Suppressor macrophage treated with lipopolysaccharide for 1 hour (primary cell): ENCODE measurements at places on chromosomes 5 and 9.

DNA sequence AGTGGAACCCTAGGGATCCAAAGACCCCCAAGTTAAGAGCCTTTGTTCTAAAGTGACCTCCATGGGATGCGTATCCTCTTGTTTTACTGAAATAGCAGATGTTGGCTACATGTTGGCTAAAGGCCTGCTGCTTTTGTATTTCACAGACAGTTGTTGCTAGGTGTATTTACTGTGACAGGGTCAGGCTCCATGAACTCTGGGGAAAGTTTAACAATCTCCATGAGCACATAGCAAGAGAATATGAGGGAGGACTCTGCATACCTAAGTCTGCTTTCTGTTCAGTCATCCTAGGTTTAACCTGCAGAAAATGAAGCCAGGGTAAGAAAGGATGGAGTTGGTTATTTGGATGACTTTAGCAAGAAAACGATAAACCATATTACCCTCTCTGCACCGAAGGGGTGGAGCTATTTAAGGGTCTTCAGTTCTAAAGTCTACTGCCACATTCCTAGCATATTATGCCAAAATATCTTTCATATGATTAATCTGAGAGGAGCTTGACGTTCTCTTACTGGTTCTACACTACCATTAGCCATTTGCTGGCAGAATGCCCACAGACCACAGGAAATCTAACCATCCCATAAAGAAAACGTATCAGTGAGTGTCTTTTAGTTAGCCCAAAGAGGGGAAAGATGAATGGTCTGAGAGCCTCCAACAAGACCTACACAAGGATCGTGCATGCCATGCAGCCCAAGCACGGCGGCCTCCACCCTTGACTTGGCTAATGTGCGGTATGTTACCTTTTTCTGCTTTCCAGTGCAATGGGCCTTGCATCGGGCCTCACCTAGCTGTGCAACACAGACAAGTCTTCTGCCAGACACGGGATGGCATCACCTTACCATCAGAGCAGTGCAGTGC is 127.8 kb downstream of the SAXO1 start:
- no peak for DNase-seq

- peak; percentile 72 for DNase-seq
Measured at GRCh38 chr9:35258660-35259474, 97.1 kb downstream of the UNC13B start.

DNA sequence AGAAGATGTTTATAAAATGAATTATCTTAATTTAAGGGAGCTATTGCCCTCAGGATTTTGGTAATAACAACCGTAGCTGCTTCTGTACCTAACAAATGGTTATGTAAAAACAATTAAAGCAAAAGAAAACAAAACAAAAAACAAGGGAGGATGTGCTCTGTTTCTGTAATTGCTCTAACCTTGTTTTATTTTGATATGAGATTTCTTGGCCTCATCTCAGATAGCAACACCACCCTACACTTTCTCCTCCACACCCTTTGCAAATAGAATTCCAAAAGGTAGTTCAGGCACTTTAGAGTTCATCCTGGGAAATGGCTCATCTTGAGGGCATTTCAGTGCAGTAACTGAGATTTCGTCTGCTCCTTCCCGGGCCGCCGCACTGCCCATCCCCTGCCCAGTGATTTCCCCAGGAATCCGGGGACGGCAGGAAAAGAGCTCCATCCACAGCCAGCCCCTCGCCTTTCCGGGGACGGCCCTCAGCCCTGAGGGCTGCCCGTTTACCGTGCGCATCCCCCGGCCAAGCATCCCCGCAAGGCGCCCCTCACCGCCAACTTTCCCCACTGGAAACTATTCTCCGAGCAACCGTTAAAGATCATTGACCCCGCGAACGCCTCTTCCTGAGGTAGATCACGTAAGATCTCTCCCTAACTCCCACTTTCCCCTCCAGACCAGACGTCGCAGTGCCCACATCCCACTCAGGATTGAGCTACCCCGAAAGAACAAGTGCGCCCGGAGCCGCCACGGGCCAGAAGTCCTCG is 1.2 kb downstream of the FNBP1 start:
- no peak for DNase-seq

- peak; percentile 48 for DNase-seq
Measured at GRCh38 chr9:120531683-120532300, 48.2 kb downstream of the CDK5RAP2 start.

- DNase-seq = no peak
Measured at GRCh38 chr5:133332439-133333024, 279.8 kb downstream of the FSTL4 start.

DNA sequence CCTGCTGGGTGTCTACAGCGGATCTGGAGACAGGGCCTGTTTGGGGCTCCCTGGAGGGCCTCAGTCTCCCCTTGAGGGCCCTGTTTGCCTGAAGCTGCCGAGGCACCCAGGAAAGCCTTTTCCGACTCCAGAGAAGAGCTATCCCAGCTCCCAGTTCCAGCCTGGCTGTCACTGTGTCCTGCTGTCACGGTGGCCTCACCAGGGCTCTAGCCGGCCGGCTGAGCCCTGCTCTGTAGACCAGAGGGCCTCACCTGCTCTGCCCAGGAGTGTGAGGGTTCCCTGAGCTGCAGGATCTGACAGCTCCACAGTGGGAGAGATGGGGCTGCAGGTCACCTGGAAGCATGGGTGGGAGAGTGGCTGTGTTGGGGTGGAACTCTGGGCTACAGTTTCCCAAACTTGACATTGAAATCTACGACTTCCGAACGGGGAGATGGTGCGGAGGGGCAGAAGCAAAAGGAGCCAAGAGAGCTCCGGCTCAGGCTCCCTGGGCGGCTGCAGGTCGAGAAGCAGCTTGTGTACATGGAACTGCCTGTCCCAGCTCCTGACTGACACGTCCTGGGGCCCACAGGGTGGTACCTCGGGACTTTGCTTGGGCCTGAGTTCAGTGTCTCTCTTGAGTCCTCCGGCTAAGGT is 94.9 kb downstream of the CACNA1B start:
- no peak for DNase-seq

DNA sequence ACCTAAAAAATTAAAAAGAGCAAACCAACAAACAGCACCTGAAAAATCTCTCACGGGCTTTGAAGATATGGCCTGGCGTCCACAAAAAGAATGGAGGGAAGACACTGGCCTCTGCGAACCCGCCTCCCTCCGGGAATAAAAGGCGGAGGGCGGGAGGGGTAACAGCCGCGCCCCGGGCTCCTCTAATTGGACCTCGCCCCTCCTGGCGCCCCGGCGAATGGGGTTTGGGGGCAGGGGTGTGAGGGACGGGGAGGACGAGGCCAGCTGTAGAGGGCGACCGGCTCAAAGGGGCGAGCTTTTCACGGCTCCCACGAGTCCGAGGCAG is 753 bp downstream of the FANCC start:
- peak; percentile 55 for DNase-seq

GRCh38 chr9:71237051-71237450 is 115.6 kb upstream of the TRPM3 start:
- DNase-seq = no peak

- DNase-seq = no peak
Measured at GRCh38 chr9:136995772-136996311, 526 bp downstream of the CLIC3 start.

DNA sequence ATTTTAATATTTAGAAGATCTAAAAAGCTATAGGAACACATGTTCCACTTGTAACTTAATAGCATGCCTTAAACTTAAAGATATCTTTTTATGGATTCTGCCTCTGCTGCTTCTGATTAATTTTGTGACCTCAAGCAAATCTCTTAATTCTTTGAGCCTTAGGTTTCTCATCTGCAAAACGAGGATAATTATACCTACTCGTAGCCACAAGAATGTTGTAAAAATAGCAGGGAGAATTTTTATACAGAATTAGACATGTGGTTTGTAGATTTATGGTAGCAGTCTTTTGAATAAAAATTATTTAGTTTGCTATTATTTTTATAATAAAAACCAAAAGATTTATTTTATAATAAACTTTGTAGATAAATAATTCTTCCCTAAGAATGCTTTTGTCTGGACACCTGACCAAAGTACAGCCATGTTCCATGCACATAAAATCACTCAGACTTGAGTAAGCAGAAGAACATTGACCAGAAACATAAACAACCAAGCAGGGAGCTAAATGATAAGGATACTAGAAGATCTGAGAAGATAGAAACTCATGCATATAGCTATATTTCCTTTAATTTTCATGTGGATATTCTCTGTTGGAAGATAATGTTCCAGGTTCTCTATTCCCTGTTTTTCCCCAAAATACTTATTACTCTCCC is 18.5 kb downstream of the C9orf85 start:
- DNase-seq = no peak

GRCh38 chr9:136729144-136729543 is 13.6 kb downstream of the LCN10 start:
- DNase-seq = no peak

GRCh38 chr5:109028608-109029299 is 281.1 kb downstream of the FER start:
- no peak for DNase-seq

DNA sequence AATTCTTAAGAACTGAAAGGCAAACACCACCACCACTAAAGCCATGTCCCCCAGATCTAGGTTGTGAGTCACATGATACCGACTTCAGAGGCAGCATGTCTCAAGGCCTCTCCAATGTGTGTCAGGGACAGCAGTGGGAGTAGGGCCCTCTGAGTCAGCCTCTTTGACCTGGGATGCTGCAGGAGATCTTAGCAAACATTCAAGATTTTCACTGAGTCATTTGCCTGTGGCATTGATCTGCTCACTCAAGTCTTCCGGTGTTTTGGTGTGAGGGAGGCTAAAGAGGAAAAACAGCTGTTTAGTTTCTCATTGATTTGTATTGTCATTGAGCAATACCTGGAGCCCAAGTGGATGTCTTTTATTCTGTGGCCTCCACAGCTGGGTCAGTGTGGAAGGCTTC is 36.1 kb downstream of the TMC1 start:
- peak; percentile 95 for DNase-seq

- DNase-seq = no peak
Measured at GRCh38 chr5:92904021-92904420, 677.0 kb downstream of the NR2F1-AS1 start.

DNA sequence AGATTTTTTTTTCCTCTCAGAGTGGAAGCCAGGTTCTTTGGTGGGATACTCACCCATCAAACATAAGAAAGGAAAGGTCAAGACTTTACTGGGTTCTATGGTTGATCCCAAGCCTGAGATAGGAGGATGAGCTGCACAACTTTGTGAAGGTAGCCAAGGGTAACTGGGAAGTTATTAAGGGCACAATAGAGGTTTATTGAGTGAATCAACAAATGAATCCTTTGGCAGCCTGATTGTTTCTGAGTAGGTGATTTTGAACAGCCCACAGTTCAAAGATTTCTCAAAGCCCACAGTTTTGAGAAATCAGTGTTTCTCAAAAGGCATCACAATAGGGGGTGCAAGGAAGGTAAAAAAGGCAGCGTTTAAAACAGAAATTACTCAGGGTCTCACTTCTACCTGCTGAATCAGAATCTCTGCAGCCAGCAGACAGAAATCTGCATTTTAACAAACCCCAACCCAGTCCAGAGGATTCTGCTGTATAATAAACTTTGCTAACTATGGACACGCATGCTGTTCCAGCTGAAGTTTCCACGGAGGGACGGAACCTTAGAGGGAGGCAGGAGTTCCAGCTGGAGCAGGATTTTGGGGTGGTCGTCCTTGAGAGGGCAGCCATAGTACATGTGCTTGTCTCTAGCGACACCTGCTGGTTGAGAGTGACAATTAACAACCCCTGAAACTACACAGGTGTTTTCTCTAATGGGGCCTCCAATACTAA is 32.7 kb upstream of the FSD1L start:
- peak; percentile 69 for DNase-seq

GRCh38 chr9:3736161-3736560 is 210.4 kb upstream of the RFX3 start:
- DNase-seq = peak; percentile 25

- DNase-seq = no peak
Measured at GRCh38 chr9:118533101-118533500, 828.9 kb downstream of the TLR4 start.

DNA sequence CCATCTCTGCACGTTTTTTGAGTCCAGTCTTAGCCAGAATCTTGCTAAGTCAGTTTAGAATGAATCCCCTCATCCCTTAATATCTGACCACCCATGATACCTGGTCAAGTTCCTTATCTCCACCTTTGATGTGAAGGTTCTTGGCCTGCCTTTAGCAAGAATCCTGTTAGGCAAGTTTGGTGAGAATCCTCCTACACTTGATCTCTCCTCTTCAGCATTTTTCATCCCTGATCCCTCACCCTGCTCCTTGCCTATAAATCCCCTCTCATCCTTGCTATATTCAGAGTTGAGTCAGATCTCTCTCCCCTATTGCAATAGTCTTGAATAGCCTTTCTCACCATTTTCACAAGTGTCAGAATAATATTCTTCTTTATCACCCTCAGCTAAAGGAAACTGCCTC is 31.0 kb downstream of the SMIM23 start:
- DNase-seq = no peak

GRCh38 chr5:132812781-132813598 is at the start of gene SOWAHA:
TSS of gene SOWAHA (plus strand) at chr5:132813302. CDS start at chr5:132813622, 320 bp downstream.
- DNase-seq = no peak

DNA sequence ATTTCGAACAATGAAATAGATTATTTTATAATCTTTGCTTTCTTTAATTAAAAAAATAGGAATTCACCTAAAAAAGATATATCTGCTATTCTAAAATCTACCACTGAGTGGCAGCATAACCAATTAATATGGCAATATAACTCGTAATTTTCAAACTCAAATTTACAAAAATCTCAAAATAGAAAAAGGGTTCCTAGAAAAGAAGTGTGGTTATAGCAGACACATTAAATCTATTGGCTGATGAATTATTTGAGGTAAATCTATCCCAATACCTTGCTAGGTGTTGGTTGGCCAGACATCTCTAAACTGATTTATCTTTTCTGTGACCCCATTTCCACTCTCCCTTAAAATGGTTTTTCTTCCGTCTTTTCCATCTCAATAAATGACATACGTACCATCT is 30.2 kb upstream of the NRG2 start:
- DNase-seq = peak; percentile 63

DNA sequence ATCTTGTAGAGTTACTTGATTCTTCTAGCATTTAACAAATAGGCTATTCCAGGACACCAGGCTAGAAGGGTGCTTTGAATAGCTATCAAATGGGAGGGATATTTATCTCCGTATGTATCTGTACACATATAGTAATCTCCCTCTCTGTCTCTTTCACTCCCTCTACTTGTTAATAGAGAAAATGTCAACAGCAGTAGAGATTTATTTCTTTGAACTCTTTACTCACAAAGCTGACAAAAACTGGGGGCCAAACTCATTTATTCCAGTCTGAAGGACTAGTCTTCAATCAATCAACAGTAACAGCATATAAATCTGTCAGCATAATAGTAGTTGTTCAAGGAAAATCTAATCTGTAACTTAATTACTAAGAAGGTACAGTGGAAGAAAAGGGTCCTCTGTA is 78.2 kb upstream of the FER start:
- no peak for DNase-seq

DNA sequence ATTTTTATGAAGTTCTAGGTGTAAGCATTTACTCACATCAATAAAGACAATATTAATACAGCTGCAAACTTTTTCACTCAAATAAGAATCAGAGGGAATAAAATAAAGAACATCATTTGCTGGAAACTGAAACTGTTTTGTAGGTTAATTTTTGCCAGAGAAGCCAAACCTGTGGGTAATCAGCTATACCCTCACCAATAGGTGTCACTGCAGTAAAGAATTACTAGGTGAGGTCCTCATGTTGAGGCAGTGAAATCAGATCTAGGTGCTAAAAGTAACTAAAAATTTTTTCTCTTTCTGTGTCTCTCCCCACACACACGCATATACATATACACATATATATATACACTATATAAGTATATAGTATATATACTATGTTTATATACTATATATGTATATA is 1016.3 kb upstream of the SEMA6A start:
- DNase-seq = no peak
